ENCODE measurements at places on chromosomes 3 and 15.
A peak's percentile ranks its signal among the peaks of the same experiment; 100 is the strongest.

DNA sequence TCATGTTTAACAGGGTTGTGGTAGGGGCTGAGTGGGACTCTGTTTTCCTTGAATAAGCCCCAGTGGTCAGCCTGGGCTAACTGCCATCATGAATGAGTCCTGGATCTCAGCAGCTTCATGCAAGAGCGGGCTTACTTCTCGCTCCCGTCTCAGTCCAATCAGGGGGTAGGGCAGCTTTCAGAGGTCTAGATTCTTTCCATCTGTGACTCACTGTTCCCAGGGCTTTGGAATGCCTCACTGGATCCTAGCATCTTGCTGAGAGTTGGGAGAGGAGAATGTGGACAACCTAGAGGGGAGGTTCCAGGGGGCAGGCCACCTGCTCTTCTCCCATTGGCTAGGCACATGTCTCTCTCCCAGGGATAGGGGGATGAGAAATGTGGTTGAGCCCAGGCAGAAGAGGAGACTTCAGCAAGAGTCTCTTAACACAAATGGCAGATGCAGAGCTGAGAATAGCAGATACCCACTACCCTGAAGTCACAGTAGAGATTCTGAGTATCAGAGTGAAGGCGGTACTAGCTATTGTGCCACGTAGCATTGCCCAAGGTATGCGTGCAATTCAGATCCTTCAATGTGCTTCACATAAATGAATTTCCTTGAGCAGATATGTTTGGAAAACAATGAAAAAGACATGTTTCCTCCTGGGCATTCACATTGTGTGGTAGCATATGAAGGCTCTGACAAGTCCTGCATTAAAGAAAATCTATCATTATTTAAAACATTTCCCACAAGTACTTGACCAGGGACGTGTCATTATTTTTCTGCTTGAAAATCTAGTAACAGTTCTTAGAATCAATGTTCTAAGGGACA is 257.7 kb upstream of the PROK2 start:
- ATAC-seq: no peak

DNA sequence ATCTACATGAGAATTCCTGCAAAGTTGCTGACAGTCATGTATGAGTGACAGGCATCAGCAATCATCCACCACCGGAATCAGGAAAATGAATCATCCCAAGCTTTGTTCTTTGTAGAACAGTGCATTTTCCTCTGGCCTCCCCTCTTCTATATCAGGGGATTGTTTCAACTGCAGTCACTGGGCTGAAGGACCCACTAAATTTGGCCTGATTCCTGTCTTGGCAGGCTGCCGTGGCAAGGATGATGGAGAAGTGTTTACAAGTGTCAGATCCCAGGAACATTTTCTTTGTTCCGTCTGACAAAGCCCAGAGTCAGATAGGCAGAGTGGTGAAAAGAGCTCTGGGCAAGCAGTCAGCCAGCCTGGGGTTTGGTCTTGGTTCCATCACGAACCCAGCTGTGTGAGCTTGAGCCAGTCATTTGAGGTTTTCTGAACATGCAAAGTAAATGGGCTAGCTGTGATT is 175.1 kb upstream of the TSC22D2 start:
- ATAC-seq: no peak

DNA sequence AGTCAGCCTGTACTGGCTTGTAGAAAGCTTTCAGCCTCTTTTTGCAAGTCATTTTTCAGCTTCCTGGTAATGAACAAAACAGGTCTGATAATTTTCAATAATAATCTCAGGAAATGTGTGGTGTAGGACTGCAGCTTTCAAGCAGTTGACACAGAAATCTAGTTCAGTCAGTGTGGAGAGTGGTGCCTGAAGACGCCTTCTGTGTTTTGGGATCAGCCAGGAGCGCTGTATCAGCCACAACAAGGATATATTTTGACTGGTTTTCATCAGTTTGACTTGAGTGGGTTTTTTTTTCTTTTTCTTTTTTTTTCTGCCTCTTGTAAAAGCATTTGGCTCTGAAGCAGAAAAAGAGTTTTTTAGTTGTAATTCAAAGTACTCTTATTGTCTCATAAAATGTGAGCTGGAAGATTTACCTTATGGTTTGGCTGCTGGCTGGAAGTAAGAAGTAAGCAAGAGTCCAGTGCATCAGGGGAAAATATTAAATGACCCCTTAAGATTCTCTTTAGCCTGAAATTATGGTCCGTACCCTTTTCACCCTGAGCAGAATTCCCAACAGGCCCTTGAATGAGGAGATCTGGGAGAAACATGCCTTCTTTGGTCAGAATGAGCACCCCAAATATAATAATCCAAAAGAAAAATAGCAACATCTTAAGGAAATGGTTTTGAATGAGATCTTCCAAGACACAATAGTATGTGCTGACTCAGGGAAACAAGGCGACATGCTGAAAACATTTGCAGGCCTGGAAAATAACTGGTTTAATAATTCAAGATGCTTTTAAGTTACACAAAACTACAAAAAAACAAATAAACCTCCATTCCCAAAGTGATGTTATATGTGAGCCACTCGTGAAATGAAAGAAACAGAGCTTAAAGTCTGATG is 332.7 kb upstream of the ADAMTS9 start:
- no peak for ATAC-seq

DNA sequence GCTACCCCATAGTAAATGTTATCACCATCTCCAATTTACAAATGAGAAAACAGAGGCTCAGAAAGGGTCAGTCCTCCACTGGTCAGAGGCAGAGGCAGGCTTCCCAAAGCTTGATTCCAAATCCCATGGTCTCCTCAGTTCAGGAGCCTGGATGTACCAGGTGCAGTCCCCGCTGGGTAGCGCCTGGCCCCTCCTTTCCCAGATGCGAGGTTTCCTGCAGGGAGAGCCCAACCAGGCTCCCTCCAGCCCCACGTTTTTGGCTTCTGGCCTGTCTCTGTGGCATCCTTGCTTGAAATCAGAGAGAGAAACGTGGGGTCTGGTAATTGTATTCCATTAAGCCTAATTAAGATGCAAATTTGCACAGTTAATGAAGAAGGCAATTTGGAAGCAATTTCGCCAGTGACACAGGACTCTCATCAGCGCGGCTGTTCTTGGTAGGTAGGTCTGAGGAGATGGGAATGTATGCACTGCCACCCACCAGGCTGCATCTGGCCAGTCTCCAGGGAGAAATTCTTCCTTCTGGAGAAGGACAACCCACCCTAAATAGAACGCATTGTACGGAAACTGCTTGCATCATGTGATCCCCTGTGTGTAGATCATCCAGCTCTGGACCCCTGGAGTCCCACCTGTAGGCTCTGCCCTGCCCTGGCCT is 50.5 kb downstream of the HRH1 start:
- no peak for ATAC-seq

DNA sequence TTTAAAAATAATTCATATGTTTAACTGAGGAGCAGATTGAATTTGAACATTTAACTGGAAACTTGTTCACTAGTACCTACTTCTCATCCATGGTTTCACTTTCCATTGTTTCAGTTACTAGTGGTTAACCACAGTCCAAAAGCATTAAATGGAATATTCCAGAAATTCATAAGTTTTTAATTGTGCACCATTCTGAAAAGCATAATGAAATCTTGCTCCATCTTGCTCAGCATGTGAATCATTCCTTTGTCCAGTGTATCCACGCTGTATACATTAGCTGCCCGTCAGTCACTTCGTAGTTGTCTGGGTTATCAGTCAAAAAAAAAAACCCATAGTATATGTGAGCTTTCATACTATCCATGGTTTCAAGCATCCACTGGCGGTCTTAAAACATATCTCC is 217.6 kb downstream of the TPRG1 start:
- ATAC-seq: no peak

DNA sequence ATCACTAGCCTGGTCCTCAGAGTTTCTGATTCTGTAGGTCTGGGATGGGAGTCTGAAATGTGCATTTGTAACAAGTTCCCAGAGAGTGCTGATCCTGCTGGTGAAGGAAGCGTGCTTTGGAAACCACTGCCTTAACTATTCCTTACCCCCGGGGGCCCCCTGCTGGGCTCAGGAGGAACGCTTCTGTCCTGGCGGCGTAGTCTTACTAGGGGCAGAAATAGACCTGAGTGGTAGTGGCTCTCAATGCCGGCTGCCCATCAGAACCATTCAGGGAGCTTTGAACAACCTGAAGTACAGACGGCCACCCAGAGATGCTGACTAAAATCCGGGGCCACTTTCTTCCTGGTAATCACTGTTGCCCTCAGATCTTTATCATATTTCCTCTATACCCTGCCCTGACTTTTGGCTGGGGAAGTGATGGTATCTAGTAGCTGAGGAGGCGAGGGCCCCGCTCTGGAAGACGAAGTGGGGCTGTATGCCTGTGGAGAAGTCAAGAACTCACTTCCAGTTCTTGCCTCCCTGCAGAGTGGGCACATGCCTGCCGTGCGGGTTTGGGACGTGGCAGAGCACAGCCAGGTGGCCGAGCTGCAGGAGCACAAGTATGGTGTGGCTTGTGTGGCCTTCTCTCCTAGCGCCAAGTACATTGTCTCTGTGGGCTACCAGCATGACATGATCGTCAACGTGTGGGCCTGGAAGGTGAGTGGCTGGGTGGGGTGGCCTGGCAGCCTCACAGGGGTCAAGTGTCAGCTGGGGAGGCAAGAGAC is 16.3 kb upstream of the JMJD7 start:
- peak; percentile 85 for ATAC-seq

GRCh38 chr3:125322166-125322565 is 53.0 kb downstream of the ZNF148 start:
- no peak for ATAC-seq

DNA sequence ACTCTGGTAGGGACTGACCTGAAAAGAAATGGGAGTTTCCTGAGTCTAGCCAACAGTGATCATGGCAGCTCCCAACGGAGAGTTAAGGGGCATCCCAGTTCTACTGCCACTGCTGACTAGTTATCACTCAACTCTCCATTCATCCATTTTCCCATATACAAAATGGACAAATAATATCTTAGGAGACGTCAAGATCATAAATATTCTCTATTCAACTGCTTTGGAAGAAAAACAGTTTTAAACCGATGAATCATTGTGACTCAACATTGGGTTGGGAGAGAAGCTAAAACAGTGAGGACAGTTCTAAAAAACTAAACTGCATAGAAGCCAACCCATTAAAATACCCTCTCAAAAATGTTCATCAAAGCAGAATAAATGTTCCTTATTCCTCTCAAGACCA is 57.6 kb upstream of the CHRM5 start:
- ATAC-seq: no peak

Data from stimulated activated memory B cell treated with anti-CD40 and anti-IgM and Interleukin-4, amounts not matched to agents 10 μg/mL and 1 μg/mL and 100 μg/mL, for 72 hours (primary cell).